ENCODE measurements at places on chromosomes 3 and 15.

- DNase-seq = no peak
Observed at GRCh38 chr15:60740787-60741354, 261.9 kb upstream of the ICE2 start.

GRCh38 chr3:184696697-184697096 is 15.2 kb downstream of the MAGEF1 start:
- no peak for DNase-seq

DNA sequence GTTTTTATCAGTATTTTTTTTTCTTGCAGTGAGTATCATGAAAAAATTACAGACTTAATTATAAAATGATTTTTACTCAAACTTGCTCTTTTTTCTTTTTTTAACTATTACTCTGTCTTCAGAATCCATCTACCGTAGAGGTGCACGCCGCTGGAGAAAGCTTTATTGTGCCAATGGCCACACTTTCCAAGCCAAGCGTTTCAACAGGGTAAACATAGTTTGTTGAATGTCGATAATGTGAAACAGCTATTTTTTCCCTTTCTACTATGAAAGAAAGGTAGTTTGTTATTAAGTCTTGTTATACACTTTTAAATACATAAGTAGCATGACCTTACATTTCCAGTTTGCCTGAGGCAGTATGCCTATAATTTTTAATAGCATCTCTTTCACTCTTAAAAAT is 45.6 kb downstream of the PRKCI start:
- no peak for DNase-seq

DNA sequence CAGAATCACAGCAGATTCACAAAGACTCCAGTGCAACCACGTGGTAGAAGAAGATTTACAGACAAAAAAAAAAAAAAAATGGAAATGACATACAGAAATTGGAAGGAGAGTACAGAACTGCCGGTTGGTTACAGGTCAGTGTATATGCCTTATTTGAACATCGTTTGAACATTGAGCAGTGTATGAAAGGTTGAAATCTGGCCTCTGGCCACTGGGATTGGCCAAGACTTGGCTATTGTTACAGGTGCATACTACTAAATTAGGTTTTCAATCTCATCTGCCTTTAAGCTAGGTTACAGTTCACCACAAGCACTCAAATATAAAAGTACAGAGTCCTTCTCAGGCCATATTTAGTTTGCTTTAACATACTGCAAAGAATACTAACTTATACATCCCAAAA is 59.8 kb downstream of the THBS1 start:
- DNase-seq = no peak

DNA sequence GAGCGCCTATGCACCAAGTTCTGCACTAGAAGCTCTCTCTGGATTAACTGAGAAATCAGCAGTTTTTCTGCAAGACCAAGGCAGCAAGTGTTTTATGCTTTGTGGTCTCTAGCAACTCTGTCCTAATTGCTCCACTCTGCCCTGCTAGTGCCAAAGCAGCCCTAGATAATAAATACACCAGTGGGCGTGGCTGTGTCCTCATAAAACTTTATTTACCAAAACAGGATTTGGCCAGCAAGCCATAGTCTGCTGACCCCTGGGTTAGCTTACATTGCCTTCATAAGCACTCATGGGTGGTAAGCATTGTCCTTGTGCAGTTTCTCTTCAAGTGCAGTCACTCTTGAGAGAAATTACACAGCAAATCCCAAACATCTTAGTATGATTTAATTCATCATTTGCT is 30.7 kb upstream of the SLC24A5 start:
- DNase-seq = no peak

DNA sequence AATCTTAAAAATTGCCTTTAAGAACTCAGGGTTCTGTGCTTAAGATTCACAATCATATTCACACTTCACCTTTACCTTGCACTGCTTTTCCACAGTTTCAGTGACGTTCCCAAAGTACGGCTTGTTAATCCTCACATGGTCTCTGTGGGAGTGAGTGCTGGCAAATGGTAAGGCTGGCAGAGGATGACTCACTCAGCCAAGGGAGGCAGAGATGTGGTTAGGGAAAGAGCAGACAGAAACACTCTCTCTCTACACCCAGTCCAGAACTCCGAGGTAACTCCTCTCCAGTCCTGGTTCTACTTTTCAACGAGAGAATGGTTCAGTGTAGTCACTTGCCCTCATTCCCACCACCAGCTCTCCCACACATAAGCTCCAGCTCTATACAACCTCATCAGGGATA is 33.1 kb downstream of the RASGRP1 start:
- DNase-seq = no peak

- no peak for DNase-seq
Observed at GRCh38 chr15:44092221-44092620, 102.8 kb downstream of the FRMD5 start.

- no peak for DNase-seq
Observed at GRCh38 chr3:110741891-110742290, 329.7 kb upstream of the NECTIN3 start.

DNA sequence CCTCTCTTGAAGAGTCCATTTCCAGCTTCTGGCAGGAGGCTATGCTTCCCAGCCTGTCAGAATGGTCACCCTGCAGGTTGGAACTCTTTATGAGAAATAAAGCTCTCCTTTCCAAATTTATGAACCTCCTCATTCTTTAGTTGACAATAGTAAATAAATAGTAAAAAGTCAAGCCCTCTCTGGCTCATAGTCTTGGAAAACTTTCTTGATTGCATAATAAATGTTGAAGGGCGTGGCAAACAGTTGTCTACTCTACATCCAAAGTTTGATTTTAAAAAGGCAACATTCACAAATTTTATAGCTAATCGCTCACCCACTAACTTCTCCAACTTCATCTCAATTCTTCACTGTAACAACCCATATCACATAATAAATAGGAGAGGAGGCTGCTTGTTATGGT is 58.8 kb downstream of the MCF2L2 start:
- no peak for DNase-seq

GRCh38 chr15:69668039-69668705 is 215.6 kb downstream of the RPLP1 start:
- DNase-seq = no peak

DNA sequence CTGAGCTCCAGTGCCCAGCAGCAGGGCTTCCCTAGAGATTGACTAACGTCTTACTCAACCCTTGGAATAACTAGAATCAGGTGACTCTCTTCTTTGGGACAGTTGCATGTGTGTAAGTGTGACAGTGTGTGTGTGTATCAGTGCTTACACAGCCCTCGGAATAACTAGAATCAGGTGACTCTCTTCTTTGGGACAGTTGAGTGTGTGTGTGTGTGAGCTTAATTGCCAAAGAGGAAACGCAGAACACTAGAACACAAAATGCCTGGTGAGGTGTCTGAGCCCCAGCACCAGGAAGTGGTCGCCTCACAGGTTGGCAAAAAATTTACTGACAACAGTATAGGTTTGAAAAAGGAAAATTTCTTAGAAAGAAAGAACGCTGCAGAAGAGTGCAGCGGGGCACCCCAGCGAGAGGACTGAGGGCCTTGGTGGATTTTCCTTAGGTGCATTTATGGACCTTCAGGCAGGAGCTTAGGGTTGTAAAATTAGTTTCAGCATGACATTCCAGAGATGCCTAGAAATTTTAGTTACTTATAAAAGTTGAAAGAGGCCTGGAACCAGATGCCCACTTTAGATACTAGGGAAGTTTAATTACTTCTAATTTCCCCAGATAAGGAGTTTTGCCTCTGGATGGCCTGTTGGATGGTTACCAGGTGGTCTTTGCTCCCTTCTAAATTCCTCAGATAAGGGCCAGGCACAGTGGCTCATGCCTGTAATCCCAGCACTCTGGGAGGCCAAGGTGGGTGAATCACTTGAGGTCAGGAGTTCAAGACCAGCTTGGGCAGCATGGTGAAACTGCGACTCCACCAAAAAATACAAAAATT is 3.7 kb upstream of the WDR82 start:
- DNase-seq = peak; percentile 18

DNA sequence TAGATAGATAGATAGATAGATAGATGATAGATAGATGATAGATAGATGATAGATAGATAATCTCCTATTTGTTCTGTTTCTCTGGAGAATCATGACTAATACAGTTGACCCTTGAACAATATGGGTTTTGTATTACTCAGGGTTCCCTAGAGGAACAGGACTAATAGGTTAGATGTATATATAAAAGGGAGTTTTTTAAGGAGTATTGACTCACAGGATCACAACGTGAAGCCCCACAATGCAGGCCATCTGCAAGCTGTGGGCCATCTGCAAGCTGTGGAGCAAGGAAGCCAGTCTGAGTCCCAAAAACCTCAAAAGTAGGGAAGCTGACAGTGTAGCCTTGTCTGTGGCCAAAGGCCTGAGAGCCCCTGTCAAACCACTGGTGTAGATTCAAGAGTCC is 67.6 kb downstream of the PYDC2 start:
- DNase-seq = no peak

DNA sequence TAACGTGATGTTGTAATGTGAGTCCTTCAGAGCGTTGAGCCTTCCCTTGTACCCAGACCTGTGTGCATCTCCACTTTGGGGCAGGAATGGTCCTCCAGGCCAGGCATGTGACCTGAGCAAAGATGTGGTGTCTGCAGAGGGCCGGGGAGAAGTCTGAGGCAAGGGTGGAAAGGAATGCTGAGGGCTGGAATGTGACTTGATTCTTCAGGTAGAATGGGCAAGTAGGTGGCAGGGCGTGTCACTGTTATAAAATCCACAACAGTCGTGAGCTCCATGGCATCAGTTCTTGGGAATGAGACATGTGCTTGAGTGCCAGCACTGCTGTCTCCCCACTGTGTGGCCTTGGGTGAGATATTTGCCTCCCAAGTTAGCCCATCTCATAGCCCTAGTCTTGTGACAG is 24.0 kb upstream of the BSN start:
- DNase-seq = no peak

- no peak for DNase-seq
Observed at GRCh38 chr3:114127517-114127916, 51.3 kb downstream of the DRD3 start.

GRCh38 chr3:4823986-4824925 is 155.0 kb upstream of the BHLHE40 start:
- DNase-seq = no peak

GRCh38 chr3:167728176-167728575 is 6.5 kb downstream of the PDCD10 start:
- DNase-seq = no peak
